ENCODE measurements at places on chromosomes 1 and 21.

- no peak for DNase-seq
Observed at GRCh38 chr1:62908168-62908695, 124.3 kb downstream of the ATG4C start.

GRCh38 chr1:115251340-115251748 lies 86.7 kb downstream of the NGF start:
- DNase-seq, result no peak

- DNase-seq, result no peak
Observed at GRCh38 chr1:85409516-85409915, 55.4 kb downstream of the DDAH1 start.

GRCh38 chr1:207002724-207003146 lies 29.8 kb downstream of the C1orf116 start:
- no peak for DNase-seq

GRCh38 chr1:9198538-9199361 lies 35.8 kb upstream of the H6PD start:
- no peak for DNase-seq

DNA sequence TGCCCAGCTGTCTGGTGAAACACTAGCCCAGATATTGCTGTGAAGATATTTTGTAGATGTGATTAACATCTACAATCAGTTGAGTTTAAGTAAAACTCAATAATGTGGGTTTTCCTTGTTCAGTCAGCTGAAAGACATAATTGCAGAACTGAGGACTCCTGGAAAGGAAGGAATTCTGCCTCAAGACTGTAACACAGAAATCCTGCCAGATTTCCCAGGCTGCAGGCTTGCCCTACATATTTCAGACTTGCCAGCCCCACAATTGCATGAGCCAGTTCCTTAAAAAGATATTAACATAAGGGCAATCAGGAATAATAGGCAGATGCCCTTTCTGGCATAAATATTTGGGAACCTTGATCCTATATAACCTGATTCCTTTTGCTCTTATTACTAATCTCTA lies 14.2 kb upstream of the NIBAN1 start:
- DNase-seq, result no peak

DNA sequence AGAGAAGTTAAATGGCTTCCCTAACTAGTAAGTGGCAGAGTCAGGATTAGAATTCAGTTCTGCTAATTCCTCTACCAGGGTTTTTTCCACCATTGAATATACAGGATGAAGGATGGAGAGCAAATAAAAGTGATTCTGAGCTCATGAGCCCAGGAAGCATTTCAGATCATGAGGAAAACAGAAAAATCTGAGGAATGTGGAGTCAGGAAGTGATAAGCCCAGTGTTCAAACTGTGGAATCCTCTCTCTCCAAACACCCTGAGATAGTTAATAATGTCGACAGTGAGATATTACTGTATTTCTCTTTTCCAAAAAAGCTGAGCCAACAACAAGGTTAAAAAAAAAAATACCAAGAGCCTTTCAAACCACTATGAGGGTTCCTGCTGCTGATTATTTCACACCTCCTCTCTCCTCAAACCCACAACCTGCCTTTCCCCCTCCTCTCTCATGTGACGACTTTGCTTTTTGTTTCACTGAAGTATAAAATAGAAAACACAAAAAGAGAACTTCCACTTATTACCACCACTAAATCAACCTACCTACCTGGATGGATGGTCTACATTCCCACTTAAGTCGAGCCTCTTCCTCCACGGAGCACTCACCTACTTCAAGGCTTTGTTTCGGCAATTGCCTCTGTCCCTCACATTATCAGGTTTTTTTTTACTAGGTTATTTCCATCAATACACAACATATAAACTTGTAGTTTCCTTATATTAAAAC lies 8.9 kb downstream of the SLAMF1 start:
- no peak for DNase-seq

DNA sequence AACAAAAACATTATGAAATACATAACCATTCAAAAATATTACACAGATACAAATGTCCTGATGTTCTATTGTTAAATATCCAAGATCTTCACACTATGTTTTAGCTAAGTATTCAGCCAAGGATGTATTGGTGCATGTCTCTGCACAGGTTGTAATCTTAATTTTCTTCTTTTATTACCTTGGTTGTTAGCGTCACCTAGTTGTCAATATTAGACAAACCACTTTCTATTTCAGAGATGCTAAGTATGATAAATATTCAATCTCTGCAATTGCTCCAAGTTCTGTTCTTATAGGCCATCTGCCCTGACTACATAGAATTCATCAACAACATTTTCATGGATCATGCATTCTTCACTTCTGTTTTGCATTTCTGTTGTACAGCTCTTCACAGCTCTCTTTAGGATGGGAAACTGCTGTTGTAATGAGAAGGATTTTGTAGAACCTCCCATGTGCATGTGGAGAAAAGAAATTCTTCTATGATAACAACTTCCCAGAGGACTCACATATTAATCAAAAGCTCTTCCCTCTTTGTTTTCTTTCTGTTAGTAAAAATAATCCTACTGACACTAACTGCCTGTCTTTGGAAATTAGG lies 380.1 kb downstream of the NUF2 start:
- DNase-seq, result no peak

DNA sequence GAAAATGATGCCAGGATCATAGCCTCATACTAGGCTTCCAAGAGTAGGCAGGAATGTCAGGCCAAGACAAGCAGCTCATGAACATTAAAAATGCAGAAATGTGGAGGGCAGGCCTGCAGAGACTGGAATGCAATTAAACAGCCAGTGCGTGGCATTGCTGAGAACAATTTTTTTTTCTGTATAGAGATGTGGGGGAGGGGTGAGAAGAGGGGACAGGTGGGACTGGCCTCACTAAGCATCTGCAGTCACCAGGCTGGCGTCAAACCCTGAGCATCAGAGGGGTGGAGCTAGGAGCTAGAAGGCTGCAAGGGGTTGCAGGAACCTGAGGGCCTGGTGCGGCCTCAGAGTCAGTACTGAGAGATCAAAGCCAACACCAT lies 114.1 kb downstream of the TNR start:
- no peak for DNase-seq

DNA sequence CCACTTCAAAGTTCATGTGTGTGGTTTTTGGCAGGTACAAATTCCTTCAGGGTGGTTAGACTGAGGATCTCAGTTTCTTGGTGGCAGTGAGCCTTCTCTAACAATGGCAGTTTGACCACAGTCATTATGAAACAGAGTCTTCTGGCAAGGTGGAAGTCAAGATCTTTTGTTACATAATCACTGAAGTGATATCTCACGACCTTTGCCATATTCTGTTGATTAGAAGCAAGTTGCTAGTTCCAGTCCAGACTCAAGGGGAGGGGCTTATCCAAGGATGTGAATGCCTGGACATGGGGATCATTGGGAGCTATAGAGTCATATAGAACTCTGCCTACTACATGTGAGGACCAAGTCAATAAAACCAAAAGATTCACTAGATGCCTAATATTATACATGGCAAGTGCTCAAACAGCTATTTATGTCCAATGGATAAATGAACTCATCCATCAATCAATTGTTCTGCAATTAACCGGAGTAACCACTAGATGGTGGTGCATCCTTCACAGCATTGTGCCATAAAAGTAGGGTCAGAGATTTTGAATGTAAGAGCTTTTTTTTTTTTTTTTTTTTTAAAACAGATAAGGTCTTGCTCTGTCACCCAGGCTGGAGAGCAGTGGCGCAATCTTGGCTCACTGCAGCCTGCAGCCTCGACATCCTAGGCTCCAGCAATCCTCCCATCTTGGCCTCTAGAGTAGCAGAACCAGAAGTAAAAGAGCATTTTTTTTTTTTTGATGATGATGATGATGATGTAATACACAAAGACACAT lies 131.9 kb downstream of the CRB1 start:
- DNase-seq, result no peak

DNA sequence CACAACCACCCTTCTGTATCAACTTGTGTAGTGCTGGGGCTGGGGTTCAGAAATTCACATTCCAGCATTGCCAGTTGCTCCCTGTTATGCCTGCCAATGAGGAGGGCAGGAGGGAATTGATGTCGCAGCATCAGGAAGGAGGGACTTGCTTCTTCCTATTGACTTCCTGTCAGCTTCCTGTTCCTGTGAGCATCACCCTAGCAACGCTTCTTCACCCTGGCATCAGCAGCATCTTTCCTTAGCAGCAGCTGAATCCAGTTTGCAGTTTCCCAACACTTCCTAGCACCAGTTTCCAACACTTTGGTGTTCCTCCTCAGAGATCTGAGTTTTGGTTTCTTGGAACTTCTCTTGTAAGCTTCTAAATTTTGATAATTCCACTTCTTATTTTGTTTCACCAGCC lies 8.9 kb upstream of the TRIM62 start:
- DNase-seq, result no peak

DNA sequence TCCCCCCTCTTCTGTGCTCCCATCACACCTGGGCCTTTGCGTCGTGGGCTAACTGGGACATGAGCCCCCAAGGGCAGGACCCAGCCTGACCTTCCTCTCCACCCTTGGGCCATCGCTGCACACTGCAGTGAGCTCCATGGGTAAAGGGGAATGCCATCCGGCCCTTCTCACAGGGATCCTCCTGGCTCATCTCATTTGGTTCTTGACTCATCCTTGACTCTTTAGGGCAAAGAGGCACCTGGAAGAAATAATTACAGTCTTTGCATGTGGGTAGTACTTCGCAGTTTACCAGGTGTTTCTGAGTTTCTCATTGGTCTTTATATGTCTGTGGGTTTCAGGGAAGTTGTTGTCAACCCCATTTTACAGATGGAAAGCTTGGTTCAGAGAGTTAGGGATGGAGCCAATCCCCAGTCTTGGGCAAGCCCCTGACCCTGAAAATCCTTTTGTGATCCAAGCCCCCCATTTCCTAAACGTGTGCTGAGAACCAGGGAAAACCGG lies 59.3 kb upstream of the ID3 start:
- DNase-seq, result no peak

DNA sequence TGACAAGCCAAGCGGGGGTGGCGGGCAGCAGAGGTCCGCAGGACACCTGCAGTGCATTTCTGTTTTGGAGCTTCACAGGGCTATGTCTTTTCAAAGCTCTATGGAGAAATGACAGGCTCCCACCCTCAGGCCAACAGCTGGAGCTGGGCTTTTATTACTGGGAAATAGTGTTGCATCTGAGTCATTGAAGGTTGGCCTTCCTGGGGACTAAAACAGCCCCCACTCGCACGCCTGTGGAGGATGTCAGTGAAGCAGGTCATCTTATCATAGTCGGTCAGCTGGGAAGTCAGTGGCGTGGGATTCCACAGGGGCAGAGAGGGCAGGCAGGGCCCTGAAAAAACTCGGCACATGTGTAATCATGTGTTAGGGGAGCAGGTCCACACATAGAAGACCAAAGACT lies 55.3 kb downstream of the NTPCR start:
- peak; percentile 41 for DNase-seq

GRCh38 chr1:225987491-225988316 lies 11.4 kb downstream of the SDE2 start:
- no peak for DNase-seq

DNA sequence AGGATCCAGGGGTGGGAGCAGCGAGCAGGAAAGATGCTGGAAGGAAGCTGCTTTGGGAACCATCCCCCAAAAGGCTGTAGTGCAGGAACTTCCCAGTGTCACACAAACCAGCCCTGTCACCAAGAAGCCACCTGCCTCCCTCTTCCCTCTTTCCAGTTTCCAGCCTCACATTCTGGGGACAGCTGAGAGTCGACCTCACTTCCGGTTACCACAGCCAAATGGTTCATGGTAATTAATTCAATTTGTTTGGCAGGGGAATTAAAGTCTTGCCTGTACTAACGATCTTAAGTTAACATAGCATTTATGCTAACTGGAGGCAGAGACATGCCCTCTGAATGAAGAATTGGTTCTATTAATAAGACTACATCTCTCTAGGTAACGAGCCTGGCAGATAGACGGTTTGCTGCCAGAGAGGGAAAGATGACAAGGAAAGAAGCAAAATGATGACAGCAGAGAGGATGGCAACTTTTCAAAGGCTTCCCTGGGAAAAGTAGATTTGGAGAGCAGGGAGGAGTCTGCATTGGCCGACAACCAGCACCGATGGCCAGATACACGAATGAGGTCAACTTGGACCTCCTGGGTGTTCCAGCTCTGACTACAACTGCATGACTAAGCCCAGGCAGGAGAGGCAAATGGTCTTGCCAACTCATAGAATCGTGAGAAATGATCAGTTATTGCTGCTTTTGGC lies 64.1 kb downstream of the TMCO4 start:
- peak; percentile 75 for DNase-seq

DNA sequence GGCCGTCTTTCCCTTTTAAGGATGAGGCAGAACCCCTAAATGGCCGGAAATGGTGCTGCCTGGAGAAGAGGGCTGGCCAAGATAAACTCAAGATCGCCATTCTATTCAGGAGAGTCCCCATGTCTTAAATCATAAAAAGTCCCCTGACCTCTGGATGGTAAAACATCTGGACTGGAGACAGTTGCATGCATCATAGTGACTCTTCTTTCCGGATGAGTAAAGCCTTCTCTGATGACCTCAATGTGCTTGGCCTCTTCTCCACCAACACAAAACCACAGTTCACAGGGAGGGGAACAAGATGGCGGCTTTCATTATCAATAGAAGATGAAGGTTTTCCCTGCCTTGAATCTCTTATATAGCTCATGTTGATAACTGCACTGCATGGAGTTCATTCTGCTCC lies 27.5 kb upstream of the H6PD start:
- no peak for DNase-seq

GRCh38 chr1:85692730-85693314 lies 15.4 kb downstream of the ZNHIT6 start:
- no peak for DNase-seq

GRCh38 chr1:53634571-53634979 lies 104.4 kb downstream of the GLIS1 start:
- DNase-seq, result no peak

GRCh38 chr1:226632922-226633351 lies 84.4 kb downstream of the STUM start:
- no peak for DNase-seq

DNA sequence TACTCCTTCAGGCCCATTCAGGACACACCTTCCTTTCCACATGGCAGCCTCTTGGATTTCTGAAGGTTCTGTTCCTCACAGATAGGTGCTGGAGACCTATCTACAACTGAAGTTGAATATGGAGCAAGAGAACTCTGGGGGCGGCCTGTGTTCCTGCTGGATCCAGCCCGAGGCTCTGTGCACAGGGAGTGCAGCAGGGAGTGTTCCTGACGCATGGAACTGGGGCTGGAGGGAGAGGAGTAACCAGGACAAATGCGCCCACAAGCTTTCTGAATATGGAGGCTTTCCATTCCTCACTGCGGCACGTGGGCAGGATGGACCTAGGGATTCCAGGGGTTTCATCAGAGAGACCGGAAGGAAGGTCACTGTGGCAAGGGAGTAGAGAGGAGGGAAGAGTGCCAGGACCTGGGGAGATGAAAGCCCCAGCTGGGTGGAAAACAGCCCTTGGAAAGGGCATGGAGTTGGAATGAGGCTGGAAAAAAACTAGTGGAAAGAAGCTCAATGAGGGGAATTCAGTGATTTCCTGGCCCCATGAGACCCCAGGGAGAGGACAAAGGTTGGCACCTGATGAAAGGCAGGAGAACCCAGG lies 12.5 kb downstream of the PM20D1 start:
- DNase-seq, result no peak

- no peak for DNase-seq
Observed at GRCh38 chr1:68950036-68950435, 453.2 kb upstream of the DEPDC1 start.

- no peak for DNase-seq
Observed at GRCh38 chr1:229119876-229120275, 151.0 kb upstream of the RAB4A start.

- DNase-seq, result no peak
Observed at GRCh38 chr1:207164086-207164485, 60.1 kb downstream of the C4BPA start.

Data from T1000 (cell line).